ENCODE measurements at places on chromosomes 1 and 21.

- peak; percentile 74 for DNase-seq
Observed at GRCh38 chr1:9201401-9202239, 33.0 kb upstream of the H6PD start.

DNA sequence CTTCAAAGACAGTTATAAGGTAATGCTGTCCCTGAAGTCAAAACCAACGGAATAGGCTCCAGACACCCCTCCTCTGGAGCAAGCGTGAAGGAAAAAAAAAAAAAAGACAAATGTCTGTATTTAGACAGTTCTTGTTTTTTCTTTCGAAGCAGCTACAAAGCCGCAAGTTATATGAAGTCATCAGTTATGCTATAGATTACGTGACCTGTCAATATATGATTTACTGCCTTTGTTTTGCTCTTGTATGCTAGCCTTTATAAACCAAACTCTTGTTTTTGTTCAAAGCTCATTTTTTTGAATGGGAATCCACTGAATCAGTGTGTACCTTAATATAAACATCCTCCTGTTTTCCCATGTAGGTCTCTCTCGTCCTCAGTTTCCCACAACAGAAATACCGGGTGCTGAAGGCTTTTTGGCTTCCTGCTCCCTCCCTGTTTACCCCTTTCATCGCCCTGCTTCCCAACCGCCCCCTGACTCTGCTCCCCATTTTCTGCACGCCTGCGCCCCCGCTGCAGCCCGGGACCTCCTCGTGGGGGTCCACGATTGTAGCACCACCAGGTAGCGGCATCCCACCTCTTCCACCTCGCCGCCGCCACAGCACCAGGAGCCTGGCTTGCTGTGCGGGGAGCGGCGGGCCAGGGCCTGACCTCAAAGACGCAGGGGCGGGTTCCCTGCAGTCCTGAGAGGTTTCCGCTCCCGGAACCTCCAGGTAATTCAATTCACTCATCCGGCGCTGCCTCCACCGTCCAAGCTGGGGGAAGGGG is 5.2 kb upstream of the ZNF678 start:
- no peak for DNase-seq

DNA sequence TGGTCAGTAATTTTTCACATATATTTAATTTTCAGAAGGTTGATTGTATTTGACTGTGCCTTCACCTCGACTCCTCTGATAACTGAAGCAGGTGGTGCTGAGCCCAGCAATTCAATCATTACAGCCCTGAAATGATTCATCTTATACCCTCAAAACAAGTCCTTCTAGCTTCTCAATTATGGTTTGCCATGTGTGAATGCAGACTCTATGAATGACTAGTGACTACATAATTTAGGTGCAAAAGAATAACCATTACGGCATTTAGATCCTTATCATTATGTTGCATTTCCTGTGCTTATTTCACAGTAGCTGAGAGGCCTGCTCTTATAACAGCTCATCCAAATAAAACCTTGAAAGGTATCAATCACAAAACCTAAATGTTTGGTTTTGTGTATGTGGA is 54.0 kb upstream of the COL11A1 start:
- no peak for DNase-seq

- no peak for DNase-seq
Observed at GRCh38 chr1:15693371-15693770, 9.3 kb downstream of the PLEKHM2 start.

DNA sequence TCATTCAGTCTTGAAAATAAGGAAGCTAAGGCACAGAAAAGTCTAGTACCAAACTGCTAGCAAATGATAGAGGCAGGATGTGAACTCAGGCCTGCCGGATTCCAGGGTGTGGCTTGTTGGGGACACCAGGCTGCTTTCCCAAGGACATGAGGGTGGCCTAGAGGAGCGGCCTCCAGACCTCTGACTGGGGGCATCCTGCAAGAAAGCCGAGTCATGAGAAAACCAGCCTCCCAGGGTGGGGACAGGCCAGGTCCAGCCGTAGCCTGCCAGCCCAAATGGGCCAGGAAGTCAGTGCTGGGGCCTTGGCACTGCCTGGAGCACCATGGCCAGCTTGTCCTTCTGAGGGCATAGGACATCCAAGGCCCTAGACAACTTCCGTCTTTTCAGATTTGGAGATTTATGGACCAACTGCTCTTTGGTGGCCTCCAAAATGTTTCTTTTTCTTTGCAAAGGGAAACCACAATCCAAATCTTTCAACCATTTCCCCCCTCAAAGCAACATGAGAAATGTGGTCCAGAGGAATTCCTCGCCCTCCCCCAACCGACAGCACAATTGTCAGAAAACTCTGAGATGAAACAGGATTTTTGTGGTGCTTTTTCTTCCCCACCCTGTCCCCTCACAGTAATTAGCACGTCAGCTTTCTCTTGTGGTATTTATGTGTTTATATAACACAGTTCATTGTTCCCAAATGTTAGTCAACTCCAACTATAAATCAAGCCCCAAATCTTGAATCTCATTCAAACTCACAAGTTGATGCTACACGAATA is 212.3 kb downstream of the KAZN start:
- DNase-seq = peak; percentile 71

DNA sequence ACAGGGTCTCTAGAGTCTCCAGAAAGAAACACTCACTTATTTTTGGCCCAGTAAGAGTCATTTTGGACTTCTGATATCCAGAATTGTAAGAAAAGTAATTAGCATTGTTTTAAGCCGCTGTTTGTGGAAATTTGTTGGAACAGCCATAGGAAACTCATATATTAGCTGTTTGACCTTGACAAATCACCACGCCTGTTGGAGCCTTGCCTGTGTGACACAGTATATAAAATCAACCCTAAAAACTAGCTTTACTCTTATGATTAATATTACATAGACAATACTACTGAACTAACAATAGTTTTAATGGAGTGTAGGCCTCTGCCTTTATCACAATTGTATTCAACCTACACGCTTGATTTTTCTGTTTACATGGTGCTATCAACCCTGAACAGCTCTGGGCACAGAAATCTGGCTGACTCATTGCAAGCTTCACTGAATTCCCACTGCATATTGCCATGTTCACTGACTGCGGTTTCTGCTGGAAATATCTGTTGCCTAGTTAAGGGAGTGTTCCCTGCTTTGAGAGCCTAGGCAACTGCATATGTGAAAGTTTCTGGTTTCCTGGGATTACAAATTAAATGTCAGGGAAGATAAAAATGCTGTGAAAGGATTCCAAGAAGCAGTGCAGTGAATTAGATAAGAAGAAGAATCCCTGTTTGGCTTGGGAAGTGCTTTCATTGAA is 419.5 kb upstream of the DEPDC1 start:
- peak; percentile 87 for DNase-seq

- no peak for DNase-seq
Observed at GRCh38 chr1:152577168-152577567, 3.1 kb downstream of the LCE3D start.

- no peak for DNase-seq
Observed at GRCh38 chr1:150604226-150604588, 24.8 kb upstream of the MCL1 start.

DNA sequence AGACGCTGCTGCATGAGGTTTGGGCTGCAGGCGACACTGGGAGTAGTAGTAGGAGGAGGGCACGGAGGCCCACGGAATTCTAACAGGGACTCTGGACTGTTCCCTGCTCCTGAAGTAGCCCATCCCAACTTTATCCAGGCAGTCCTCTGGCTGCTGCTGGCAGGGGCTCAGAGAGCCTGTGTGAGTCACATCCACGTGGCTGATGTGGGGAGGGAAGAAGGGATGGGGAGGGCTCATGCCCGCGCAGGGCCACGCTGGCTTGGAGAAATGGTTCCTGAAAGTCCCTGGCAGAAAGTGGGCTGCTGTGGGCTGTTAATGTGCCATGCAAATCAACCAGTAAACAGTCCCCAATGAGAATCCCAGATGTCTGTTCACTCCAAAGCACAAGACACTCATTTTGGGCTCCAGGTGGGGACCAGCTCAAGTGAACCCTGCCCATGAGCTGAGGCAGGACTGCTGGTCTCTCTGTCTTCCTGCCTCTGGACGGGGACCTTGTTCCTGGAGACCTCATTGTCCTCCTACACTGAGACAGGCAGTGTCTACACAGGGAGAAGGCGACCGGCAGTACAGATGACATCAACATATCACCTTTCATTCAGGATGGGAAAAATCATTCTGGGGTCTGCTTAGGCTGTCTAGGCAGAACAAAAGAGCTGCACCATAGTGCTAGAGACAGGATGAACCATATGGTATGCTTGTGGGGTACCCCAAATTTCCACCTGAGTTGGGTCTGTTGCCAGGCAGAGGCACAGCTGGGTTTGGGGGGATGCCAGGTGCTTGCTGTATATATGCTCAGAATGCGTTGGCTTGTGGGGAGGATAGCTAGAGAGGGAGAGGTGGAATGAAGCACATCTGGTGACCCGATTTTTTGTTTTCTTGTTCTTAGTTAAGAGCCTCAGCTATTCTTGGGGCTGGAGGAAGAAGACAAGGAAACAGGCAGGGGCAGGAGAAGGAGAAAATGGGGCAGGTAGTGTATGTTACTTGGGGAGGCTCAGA is 57.9 kb upstream of the FMOD start:
- peak; percentile 89 for DNase-seq

DNA sequence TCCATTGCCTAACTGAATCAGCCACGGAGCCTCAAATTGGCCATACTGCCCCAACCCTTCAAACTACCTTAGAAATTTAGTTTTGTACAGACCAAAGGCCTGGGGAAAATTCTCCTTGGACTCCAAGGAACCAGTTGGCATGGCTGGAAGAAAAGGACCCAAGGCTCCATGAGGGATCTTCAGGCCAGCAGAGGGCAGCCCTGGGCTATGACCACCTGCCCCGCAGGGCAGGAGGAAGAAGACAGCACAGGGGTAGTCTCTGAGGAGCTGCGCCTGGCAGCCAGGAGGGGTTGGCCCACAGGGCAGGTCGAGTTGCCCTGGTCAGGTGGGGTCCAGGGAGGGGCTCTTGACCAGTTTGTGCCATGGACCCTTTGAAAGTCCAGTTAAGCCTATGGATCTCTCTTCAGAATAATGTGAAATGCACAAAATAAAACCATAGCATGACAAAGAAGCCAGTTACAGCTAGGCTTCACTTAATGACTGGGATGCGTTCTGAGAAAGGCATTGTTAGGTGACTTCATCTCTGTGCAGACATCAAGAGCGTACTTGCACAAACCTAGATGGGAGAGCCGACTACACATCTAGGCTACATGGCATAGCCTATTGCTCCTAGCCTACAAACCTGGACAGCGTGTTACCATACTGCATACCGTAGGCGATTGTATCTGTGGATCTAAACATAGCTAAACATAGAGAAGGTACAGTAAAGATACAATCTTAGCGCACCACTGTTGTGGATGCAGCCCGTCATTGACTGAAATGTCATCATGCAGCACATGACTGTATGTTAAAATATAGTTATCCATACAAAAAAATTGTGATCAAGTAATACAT is 26.1 kb downstream of the CACNA1S start:
- DNase-seq = peak; percentile 10

- DNase-seq = no peak
Observed at GRCh38 chr1:231049121-231049979, 9.3 kb upstream of the FAM89A start.

GRCh38 chr1:86507935-86508582 is 38.8 kb upstream of the CLCA4 start:
- DNase-seq = peak; percentile 65

DNA sequence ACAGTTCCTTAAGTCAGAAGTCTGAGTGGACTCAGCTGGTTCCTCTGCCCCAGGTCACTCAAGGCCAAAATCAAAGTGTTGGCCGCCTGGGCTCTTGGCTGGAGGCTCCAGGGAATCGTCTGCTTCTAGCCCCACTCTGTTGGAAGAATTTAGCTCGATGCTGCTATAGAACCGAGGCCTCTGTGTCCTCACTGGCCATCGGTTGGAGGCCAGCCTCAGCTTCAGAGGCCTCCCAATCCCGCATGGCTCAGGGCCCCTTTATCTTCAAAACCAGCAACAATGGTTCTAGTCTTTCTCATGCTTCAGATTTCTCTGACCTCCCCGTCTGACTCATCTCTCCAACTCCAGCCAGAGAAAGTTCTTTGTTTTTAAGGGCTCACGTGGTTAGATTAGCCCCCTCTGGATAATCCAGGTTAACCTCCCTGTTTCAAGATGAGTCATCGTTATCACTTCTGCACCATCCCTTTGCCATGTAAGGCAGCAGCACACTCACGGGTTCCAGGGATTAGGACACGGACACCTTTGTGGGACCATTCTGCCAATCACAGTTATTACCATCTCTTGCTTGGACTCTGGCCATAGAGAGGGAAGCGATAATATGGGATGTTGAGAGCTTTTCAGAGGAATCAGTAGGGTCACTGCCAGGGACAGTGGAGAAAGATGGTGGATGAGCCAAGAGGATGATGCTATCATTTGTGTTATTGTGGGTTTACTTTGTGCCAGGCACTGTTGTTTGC is 13.6 kb downstream of the FHAD1 start:
- peak; percentile 73 for DNase-seq

DNA sequence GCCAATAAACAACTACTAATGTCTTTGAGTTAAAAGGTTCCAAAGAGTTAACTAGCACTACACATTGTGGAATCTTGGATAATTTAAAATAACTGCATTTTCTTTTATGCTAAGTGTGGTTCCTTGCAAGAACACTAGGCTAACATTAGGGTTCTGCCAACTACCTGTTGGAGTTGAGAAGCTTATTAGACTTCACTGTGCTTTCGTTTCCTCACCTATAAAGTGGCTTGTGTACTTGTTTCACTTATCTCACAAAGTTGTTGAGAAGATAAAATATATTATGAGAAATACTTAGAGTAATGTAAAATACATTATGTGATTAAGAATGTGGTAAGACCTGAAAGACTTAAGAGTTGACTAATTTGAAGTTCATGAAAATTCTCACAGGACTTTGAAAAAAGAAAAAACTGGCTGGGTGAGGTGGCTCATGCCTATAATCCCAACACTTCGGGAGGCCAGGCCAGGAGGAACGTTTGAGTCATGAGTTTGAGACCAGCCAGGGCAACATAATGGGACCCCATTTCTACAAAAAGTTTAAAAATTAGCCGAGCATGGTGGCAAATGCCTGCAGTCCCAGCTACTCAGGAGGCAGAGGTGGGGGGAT is 5.6 kb upstream of the RRAGC start:
- no peak for DNase-seq

GRCh38 chr21:39003982-39004633 is 179.1 kb downstream of the PSMG1 start:
- DNase-seq = peak; percentile 39

DNA sequence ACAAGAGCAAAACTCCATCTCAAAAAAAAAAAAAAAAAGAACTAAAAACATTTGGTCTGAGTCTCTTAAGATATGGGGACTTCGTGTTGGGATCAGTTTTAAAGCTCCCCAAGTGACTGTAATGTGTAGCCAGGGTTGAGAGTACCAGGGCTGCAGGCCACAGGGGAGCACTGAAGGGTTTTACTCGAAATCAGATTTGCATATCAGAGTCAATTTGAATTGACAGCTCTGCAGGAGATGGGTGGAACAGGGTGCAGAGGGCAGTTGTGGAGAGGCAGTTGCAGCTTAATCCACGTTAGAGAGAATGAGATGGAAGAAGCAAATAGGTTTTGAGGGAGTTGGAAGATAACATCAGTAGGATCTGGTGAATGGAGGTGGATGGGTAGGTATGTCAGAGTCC is 20.6 kb upstream of the ELOA start:
- no peak for DNase-seq

- DNase-seq = no peak
Observed at GRCh38 chr21:15383588-15383987, 318.8 kb upstream of the NRIP1 start.

- peak; percentile 70 for DNase-seq
Observed at GRCh38 chr1:51192213-51192843, 43.7 kb upstream of the RNF11 start.

- DNase-seq = no peak
Observed at GRCh38 chr1:168513656-168514404, 30.0 kb downstream of the XCL2 start.

All from fibroblast of lung (primary cell).